ENCODE measurements at places on chromosomes 6 and 20. TPM values are rescaled to one million over a fixed set of nuclear protein-coding genes. Genes with fewer than 3 reads are reported as not detected.

The SIRPB2 gene
- not detected for total RNA-seq

The SLC13A3 gene
- 3.1 TPM for total RNA-seq

The ANKS1A gene
- total RNA-seq: 9.9 TPM

The DDRGK1 gene
- 32.5 TPM for total RNA-seq

The TUBB2B gene
- total RNA-seq: 0.89 TPM

The AVP gene
- total RNA-seq: not detected

The LAMA2 gene
- 58.3 TPM for total RNA-seq

The RNGTT gene
- total RNA-seq: 32.4 TPM

The SMOC2 gene
- not detected for total RNA-seq

The CTCFL gene
- not detected for total RNA-seq

The ARG1 gene
- not detected for total RNA-seq

The C6orf163 gene
- 2.1 TPM for total RNA-seq

Measured in uterine smooth muscle cell (primary cell).